ENCODE measurements at places on chromosomes 1 and 21. TPM values are rescaled to one million over a fixed set of nuclear protein-coding genes. Genes with fewer than 3 reads are reported as not detected.
A peak's percentile ranks its signal among the peaks of the same experiment; 100 is the strongest.

PDC gene
- total RNA-seq: not detected

DNA sequence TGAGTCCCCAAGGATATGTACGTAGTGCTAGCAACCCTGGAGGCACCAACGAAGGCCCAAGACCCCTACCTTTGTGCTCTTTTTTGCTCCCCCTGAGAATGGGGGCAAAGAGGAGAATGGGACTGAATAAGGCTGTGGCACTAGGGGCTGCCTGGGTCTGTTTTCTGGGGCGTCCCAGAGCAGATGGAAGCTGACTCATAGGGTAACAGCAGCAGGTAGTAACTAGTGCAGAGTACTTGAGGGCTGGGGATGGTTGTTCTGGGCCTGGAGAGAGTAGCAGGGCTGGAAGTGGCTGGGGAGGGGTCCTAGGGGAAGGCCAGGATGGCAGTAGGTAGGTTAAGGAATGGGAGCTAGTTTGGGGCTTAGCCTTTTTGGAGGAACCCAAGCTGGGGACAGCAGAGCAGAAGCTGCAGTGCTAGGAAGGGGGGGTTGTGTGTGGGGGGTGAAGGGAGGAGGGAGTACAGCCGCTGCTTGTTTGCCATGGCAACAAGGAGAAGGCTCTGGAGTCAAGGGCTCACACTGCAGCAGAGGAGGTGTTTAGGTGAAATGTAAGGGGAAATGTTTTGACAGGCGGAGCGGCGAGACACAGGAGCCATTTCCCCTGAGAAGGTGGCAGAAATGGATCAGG, 1.8 kb downstream of the NCDN start:
- no peak for DNase-seq

GRCh38 chr1:27959792-27960603, at the start of gene XKR8:
XKR8 (plus strand) TSS chr1:27959973; CDS start chr1:27960070, 97 bp downstream.
- peak; percentile 96 for DNase-seq

GRCh38 chr1:160261556-160261892, 825 bp downstream of the DCAF8 start:
- peak; percentile 80 for DNase-seq

CNIH3 gene
- 7.0 TPM for total RNA-seq

CD34 gene
- 7.2 TPM for total RNA-seq

DNA sequence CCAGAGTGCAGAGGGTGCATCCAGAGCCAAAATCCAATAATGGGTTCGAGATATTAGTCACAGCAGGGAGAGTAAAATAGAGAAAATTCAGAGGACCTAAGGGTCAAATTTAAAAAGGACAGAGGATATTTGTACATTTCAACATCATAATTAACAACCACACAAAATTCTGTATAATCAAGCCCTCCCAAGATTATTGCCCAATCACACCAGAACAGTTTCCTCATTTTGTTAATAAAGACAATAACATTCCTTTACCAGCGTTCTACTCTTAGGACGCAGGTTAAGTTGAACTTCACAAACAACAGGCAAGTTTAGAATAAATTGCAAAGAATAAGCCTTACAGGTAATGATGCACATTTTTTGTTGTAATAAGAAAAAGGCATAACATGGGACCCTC, 462.8 kb downstream of the PTPRC start:
- no peak for DNase-seq

OR10Z1 gene
- not detected for total RNA-seq

DNA sequence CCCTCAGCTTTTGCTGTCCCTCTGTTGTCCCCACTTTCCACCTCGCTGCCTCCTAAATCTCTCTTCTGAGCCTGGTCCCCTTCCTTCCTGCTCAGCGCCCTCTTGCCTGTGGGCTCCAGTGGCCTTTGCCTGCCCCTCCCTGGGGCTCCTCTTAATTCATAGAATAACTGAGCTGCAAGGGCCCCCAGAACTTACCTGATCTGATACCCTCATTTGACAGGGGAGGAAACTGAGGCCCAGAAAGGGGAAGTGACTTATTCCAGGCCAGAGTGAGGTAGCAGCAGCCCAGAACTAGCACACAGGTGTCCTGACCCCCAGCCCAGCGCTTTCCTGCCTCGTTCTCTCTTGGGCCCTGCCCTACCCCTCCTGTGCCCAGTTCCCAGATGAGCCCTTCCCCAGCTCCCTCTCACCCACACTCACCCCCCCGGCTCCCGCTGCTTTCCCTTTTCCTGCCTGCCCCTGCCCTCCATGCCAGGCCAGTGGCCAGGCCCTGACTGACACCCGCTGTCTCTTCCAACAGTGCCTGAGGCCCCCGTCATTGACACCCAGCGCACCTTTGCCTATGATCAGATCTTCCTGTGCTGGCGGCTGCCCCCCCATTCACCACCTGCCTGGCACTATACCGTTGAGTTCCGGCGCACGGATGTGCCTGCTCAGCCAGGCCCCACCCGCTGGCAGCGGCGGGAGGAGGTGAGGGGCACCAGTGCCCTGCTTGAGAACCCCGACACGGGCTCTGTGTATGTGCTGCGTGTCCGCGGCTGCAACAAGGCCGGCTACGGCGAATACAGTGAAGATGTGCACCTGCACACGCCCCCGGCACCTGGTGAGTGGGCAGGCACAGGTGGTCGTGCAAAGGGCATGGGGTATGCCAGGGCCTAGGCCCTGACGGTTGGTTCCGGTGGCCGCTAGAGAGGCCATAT, 5.7 kb downstream of the TRIM46 start:
- DNase-seq: peak; percentile 26

GRCh38 chr21:46077674-46078101, 20.2 kb upstream of the COL6A2 start:
- no peak for DNase-seq

VSIG8 gene
- total RNA-seq: not detected

CFHR5 gene
- total RNA-seq: not detected

DNA sequence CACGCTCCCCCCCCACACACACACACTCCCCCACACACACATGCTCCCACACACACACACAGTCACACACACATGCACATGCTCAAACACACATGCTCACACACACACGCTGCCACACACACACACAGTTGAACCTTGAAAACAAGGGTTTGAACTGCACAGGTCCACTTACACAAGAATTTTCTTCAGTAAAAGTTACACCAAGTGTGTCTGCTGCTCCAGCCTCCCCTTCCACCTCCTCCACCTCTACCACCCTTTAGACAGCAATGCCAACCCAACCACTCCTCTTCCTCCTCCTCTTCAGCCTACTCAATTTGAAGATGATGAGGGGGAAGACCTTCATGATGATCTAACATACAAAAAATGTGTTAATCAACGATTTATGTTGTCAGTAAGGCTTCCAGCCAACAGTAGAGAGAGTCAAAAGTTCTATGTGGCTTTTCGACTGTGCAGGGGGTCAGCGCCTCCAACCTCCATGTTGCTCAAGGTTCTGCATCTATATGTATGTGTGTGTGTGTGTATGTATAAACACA, 26.8 kb downstream of the HSF2BP start:
- DNase-seq: no peak

URB2 gene
- total RNA-seq: 20.3 TPM

GRCh38 chr1:69076631-69077030, 491.1 kb upstream of the LRRC7 start:
- no peak for DNase-seq

ETV3L gene
- 0.26 TPM for total RNA-seq

DNA sequence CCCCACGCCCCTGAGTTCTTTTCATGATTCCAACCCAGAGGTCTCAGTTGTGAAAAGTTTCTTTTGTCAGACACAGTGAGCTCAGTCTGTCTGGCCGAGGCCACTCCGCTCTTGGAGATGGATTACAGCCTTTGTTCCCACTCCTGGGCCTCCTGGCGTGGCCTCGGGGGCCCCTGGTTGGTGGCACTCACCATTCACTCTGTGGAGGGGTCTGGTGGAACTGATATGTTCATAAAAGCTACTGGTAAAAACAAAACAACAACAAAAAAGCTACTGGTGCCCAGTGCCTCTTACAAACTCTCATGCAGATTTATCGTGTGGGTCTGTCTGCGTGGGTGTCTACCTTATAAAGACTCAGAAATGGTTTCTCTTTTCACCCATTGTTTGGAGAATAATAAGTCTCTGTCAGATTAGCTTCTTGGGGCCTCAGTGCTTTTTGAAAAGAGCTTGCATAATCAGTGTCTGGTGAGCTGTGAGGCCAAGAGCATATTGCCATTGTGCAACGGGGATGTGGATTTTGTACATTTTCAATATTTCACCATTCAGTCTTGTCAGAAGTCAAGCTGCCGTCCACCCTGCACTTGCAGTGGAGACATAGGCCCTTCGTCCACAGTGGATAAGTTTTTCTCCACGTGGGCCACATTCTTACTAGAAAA, 86.7 kb downstream of the GALNT2 start:
- DNase-seq: no peak

GRCh38 chr1:46549697-46550681, 1.5 kb downstream of the KNCN start:
- DNase-seq: peak; percentile 70
